ENCODE measurements at places on chromosomes 5 and 9. TPM values are rescaled to one million over a fixed set of nuclear protein-coding genes. Genes with fewer than 3 reads are reported as not detected.

DNA sequence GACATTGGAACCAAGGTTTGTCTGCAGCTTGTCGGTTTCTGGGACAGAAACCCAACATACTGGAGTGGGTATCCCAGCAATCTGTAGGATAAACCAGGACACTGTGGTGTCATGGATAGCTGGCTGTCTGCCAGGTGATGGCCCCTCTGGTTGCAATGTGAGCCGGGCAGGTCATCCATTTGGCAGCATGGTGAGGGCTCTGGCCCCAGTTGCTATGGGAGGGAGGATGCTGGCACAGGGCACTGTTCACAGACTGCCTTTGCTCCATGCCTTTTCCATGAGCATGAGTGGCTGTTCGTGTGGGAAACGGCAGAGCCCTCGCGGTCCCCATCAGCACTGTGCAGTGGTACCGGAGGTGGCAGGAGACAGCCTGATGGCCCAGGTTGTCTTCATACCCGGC, 6.4 kb downstream of the S1PR3 start:
- DNase-seq = no peak

GRCh38 chr5:149442563-149443182, 63.6 kb upstream of the IL17B start:
- peak; percentile 53 for DNase-seq

DNA sequence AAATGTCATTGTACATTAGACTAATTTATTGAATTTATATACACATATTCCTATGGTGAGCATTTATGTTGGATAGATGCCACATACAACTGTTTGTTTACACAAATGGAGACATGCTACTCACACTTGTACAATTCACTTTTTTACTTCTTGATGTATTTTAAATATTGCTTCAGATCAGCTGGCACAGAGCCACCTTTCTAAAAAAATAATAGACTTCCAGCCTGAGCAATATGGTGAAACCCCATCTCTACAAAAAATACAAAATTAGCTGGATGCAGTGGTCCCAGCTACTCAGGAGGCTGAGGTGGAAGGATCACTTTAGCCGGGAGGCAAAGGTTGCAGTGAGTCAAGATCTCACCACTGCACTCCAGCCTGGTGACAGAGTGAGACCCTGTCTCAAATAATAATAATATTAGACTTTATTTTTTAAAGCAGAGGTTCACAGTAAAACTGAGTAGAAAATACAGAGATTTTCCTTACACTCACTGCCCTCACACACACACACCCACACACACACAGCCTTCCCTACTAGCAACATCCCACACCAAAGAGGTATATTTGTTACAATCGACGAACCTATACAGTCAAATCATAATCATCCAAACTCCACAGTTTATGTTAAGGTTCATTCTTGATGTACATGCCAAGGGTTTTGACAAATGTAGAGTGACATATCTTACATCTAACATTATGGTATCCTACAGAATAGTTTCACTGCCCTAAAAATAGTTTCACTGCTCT, 16.5 kb upstream of the ADRB2 start:
- no peak for DNase-seq

- no peak for DNase-seq
Measured at GRCh38 chr5:56155992-56156584, 77.0 kb downstream of the ANKRD55 start.

GRCh38 chr5:69030358-69031062, 63.3 kb upstream of the SLC30A5 start:
- DNase-seq = no peak

DNA sequence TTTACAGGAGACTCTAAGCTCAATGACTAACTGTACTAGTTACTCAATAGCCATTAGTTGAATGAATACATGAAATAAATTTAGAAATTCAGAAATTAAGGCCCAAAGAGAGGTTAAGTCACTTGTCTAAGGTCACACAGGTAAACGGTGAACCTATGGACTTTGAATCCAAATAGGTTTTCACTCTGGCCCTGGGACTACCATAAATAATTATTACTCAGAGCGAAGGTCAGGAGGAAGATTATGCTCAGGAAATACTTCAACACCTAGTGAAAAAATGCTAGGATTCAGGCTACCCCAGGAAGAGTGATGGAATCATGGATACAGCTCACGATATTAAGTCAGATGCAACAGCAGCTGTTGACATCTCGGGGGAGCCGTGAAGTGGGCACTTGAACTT, 417.4 kb downstream of the GABRG2 start:
- no peak for DNase-seq

The ROR2 gene
- not detected for polyA plus RNA-seq

The NPR2 gene
- 0.97 TPM for polyA plus RNA-seq

The C9orf153 gene
- not detected for polyA plus RNA-seq

The UGT3A1 gene
- polyA plus RNA-seq = not detected

The GZMA gene
- polyA plus RNA-seq = 230 TPM

All from CD4-positive, alpha-beta memory T cell (primary cell).